ENCODE measurements at places on chromosomes 1 and 21.
A peak's percentile ranks its signal among the peaks of the same experiment; 100 is the strongest.

- no peak for DNase-seq
Measured at GRCh38 chr21:16773206-16773605, 739.6 kb upstream of the CXADR start.

DNA sequence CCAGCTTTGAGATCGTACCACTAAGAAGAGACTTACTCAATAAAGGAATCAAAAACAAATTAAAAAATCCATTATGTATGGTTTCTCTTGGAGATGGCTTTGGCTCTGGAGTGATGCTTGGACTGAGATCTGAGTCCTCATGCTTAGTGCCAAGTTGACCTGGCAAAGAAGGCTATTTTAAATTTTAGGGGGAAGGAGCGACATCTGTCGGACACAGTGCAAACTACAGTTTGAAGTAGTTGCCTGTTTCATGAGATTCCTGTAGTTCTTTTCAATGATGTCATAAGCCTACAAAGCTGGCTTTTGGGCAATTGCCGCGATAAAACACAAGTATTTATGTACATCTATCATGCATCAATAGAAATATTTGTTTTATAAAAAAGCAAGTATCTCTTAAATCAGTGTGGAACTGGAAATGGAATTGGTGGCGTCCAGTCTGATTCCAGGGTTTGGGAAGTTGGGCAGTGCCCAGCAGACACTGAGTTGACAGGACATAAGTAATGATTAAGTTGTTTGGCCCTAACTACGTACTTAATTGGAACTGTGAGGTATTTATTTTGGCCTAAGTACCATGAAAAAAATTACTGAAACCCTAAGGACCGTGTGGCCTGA, 50.0 kb downstream of the TBCE start:
- peak; percentile 6 for DNase-seq

DNA sequence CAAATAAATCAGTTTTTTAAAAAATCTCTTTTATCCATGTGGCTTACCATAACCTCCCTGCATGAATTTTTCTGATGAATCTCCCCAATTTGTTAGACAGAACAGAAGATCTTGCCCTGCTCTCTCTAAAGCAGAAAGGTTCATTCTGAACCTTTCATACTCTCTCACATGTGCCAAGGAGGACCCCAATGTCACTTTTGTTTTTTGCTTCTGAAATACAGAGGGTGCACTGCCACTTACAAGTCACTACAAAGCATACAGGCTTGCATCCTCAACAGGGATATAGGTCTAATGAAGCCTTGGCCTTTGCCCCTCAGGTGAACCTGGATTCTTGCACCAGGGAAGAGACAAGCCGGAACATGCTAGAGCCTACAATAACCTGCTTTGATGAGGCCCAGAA, 4.8 kb downstream of the RGS4 start:
- no peak for DNase-seq

DNA sequence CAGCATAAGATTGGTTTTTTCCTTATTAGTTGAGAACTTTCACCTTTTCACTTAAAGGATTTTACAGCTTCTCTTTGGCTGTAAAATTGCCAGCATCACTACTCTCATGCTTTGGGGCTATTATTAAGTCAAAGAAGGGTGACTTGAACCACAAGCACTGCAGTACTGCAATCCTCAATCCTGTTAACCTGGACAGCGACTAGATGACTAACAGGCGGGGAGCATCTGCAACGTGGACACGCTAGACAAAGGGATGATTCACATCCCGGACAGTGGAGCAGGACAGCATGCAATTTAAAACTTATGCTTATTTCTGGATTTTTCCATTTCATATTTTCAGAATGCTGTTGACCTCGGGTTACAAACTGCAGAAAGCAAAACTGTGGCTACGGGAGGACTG, 8.1 kb downstream of the ARV1 start:
- DNase-seq: no peak

DNA sequence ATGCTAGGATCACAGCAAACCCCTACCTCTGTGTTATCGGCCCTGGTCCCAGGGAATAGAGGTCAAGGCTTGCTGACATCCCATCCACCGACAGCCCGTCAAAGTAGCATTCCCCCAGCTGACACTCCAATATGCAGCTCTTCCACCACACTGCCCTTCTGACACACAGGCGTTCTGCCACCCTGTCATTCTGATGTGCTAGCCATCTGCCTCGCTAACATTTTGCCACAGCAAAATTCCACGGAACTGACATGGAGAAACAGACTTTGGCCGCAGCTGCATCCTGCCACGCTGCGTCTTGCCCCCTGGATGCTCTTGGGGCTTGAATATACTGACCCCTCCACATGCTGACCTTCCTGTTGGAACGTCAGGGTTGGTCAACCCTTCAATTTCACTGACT, 163.2 kb upstream of the CSF3R start:
- no peak for DNase-seq

DNA sequence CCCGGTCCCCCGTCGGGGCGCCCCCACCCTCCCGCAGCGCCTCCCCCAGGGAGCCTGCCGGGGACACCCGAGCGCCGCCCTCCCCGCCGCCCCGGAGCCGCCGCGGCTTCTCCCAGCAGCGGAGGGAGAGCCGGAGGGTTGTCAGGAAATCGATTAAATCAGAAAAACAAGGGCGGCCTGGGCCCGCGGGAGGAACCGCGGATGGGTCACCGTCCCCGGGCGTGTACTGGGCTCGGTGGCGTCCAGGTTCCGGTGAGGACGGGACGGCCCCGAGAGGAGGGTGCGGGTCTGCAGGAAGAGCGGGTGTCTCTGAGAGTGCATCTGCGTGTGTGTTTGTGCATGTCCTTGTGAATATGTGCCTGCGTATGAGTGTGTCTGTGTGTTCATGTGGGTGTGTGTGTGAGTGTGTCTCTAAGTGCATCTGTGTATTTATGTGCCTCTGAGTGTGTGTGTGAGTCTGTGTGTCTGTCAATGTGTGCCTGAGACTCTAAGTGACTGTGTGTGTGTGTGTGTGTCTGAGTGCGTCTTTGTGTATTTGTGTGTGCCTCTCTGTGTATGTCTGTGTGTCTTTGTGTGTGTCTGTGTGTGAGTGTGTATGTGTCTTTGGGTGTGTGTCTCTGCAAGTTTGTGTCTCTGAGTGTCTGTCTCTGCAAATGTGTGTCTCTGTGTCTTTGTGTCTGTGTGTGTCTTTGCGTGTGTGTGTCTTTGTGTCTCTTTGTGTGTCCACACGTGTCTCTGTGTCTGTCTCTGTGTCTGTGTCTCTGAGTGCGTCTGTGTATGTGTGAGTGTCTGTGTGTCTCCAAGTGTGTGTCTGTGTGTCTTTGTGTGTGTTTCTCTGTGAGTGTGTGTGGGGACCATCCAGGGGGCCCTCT, 1.1 kb downstream of the SPSB1 start:
- peak; percentile 22 for DNase-seq

- no peak for DNase-seq
Measured at GRCh38 chr1:71557138-71557537, 476.3 kb upstream of the ZRANB2 start.

DNA sequence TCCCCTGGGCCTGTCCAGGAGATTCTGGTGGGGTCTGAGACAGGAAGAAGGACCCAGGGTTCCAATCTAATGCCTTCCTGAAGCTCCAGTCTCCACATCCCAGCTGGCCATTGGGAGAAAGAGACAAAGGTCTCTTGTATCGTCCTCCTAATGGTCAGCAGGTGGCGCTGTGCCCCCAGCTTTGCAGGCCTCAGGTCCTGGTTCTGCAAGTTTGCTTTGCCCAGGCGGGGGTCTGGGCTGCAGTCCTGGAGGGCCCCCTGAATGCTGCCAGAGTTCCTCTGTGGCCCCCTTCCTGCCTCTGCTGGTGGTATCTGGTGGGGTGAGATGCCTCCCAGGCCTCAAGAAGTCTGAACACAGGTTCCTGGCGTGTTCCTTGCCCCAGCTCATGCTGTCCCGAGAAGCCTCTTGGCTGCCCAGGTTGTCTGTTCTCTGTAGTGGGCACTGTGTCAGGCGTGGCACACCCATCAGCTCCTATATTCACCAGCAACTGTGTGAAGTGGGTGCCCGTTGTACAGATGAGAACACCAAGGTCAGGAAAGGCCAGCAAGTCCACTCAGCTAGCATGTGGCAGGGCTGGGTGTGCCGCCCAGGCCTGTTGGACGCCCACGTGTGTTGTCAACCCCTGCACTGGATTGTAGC, 33.8 kb upstream of the CSF3R start:
- no peak for DNase-seq

- DNase-seq: no peak
Measured at GRCh38 chr1:151568626-151569088, 28.5 kb downstream of the TUFT1 start.

DNA sequence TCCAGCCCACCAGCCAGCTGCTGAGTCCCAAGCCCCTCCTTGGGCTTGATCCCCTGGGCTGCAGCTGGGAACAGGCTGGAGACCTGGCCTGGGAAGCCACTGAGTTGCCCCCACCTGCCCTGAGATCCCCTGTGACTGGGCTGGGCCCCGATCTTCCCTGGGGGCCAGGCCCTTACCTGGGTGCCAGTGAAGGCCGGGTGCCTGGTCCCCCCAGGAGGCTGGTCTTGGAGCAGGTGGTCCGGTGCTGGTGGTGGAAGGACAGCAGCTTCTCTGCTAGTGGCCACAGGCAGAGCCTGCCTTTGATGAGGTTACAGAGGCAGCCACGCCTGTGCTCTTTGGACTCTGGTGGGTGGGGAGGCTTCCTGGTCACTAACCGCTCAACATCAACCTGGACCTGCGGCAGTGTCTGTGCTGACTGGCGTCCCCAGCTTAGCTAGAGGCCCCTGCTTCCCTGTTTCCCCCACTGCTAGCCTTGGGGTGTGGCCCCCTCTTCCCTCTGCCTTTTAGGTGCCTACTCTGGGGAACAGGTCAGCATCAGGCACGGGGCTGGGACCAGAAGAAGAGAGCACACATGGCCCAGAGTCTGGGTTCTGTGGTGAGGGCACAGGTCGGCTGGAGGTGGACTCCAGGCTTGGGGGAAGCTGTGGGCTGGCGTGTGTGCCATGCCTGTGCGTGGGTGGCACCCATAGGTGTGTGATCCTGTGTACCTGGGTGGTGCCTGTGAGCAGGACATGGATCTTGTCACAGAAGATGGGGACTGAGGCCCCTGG, at the start of gene EPS8L3:
Gene EPS8L3, minus strand, starts transcription at position 278 of the 770 bp plus-strand sequence. CDS start 2,174 bp downstream, outside the sequence.
- no peak for DNase-seq

GRCh38 chr1:43849670-43850069, 83.9 kb upstream of the ARTN start:
- DNase-seq: no peak

DNA sequence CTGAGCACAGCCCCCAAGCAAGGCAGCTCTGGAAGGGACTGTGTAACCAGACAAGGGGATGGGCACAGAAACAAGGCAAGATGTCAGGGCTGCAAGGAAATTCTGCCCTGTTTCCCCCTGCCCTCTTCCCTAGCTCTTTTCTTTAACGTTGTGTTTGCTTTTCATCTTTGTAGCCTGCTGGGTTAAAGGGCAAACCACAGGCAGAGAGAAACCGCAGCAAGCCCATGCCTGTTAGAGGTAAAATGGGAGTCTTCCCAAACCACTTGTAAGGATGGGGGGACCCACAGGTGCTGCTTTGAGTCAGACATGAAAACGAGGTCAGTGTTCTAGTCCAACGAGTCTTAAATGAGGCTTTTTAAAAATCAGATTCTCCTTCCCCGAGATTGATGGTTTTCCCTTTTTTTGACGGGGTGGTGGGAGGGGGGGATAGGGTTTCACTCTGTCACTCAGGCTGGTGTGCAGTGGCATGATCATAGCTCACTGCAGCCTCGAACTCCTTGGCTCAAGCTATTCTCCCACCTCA, 13.3 kb downstream of the TGFBR3 start:
- no peak for DNase-seq
